Choroid plexus epithelial cell (primary cell): ENCODE measurements at places on chromosomes 12 and 14.

DNA sequence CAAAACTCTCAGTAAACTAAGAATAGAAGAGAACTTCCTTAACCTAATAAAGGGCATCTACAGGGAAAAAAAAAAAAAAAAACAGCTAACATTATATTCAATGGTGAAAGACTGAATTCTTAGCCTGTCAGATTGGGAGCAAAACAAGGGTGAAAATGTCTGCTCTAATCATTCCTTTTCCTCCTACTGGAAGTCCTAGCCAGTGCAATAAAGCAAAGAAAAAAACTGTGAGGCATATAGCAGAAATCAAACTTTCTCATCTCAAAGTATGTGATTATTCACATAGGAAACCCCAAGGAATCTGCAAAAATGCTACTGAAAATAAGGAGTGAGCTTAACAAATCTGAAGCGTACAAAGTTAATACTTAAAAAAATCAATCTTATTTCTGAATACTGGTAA lies 170.7 kb downstream of the NUAK1 start:
- peak; percentile 20 for DNase-seq

DNA sequence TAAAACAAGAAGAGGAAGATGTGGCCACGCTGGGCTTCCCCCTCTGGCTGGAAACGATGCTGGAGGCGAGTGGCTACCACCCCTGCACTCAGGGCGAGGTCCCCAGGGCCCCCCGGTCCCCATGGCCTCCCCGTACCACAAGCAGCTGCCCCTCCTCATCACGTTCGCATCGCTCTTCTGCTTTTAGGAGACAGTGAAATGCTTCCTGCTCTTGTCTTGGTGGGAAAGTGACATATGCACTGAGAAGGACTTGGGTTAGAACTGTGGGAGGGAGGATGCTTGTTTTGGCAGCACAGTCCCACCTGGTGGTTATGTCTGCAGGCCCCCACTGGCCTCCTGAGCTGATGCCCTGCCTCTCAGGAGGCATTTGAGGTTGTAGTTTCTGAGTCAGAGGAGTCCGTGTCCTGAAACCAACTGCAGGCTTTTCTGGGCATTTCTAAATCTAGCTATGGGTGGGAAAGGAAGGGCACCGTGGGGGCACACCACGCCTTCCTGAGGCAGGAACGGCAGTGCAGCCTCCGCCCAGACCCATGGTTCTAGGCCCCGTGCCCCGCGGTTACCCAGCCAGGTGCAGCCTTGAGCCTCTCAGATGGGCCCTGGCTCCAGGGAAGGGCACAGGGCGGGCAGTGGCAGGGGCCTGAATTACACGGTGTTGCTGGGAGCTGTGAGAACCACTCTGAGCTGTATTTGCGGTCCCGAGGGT lies 139.3 kb downstream of the ADGRD1 start:
- DNase-seq, result no peak

GRCh38 chr14:76876076-76876475 lies 49.9 kb downstream of the LRRC74A start:
- peak; percentile 87 for DNase-seq

GRCh38 chr12:57138526-57139272 lies 8.7 kb downstream of the LRP1-AS start:
- no peak for DNase-seq

GRCh38 chr14:99287269-99287942 lies 15.4 kb upstream of the BCL11B start:
- no peak for DNase-seq

DNA sequence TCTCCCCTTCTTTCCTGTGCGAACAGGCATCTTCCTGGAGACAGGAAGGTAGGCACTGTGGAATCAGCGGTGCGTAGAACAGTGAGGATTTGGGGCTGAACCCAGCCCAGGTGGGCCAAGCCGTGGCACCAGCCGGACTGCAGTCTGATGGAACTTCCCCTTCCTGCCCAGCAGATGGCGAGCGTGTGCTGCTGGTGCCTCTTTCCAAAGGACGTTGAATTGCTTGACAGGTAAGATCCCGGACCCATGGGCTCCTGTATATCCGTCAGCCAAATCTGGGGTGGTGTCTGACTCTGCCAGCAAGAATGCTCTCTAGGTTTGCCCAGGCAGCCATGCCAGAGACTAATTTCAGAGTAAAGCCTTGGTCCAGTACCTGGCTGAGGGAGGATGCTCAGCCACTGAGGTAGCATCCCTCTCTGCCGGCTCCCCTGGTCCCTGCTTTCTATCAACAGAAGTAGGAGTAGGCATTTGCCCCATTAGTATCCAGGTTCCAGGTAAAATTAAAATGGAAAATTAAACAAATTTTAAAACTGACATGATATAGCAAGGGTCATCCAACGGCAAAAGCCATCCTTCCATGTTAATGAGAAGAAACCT lies 21.1 kb upstream of the KCNA5 start:
- DNase-seq, result peak; percentile 57

- DNase-seq, result peak; percentile 90
Observed at GRCh38 chr12:49776413-49776812, 35.1 kb downstream of the TMBIM6 start.

DNA sequence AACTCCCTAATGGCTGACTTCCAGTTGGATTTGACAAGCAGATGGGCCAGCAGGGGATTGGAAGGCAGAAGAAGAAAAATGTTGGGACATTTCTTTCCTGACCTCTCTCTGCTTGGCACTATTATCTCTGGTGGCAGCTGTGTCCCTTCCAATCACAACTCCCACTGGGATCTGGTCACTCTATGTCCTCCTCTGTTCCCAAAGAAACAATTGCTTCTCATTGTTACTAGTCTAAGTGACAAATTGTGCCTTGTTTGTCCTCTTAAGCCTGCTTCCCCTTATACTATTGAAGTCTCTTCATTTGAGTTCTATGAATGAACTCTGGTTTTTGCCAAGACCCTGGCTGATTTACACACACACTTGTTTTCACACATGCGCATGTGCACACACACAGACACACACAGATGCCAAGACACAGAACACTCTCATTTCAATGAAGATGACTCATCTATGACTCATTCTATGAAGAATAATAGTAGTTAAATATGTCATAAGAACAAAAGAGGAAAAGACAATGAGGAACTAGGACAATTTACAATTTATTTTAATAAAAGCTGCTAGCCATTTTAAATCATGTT lies 83.0 kb upstream of the FAR2 start:
- peak; percentile 76 for DNase-seq

- DNase-seq, result peak; percentile 1
Observed at GRCh38 chr12:18192119-18192518, 69.2 kb upstream of the PIK3C2G start.

DNA sequence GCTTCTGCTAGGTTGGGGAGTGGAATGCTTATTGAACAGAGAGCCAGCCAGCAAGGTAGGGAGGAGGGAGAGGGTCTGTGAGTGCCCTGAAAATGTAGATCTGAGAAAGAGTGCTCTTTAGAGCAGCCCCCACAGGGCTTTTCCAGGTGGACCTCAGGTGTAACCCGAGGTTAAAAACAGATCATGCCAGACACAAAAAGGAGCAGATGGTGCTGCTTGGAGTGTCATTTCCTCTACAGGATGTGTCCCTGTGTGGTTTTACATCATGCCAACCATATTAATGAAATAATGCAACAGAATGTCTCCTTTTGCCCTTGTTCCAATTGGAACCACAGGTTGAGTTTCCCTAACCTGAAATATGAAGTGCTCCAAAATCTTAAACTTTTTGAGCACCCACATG lies 6.4 kb downstream of the SUSD6 start:
- DNase-seq, result no peak

DNA sequence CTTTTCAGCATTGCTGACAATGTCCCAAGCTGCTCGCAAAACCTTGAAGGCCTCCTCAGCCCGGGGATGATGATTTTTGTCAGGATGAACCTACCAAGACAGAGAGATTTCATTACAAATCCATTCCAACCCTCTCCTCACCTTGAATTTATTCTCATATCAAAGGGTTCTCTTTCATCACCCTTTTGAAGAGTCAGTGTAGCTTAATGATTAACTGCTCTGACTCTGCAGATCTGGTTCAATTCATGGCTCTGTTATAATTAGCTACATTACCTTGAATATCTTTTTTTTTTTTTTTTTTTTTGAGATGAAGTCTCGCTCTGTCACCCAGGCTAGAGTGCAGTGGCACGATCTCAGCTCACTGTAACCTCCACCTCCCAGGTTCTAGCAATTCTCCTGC lies 5.6 kb downstream of the ORMDL2 start:
- no peak for DNase-seq

DNA sequence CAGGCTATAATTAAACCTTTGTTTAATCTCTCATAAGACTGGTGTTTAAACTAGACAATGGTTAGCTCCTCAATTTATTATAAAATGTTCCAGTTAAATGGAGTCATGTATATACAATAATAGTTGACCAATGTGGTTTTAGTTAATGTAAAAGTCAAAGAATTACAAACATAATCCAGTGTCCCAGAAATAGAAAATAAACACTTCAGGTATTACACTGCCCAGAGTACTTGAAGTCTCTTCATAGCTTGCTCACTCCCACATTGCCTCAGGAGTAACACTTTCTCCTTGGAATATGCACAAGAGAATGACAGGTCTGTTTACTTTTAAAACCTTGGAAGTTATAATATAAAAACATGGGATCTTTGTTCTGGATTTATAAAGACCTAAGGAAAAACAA lies 60.5 kb downstream of the SLC38A1 start:
- DNase-seq, result no peak

- DNase-seq, result peak; percentile 33
Observed at GRCh38 chr12:71955970-71956369, 17.3 kb downstream of the TPH2 start.

DNA sequence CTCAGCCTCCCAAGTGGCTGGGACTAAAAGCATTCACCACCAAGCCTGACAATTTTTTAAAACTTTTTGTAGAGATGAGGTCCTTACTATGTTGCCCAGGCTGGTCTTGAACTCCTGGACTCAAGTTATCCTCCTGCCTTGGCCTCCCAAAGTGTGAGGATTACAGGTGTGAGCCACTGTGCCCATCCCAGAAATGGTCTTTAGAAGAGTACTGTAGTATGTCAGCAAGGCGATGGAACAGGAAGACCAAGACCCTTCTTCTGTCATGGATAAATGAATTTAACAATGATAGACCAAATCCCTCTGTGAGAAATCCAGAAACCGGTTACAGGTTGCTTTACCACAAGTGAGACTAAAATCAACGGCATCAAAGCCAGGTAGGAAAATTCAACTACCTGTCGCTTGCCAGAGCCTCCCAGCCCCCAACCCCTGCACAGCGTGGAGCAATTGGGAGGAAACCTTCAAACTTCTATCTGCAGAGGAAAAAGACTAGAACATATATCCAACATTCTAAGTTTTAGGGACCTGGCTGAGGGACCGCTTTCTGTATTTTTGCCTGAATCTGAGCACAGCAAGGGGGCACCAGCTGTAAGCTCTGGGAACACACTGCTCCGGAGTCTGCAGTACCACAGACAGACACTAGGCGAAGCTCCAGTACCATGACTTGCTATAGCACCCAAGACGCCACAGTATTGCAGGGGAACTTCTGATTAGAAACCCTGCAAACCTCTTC lies 51.3 kb downstream of the CPSF6 start:
- DNase-seq, result peak; percentile 94

GRCh38 chr12:58026897-58027891 lies 85.8 kb downstream of the ATP23 start:
- DNase-seq, result peak; percentile 47

DNA sequence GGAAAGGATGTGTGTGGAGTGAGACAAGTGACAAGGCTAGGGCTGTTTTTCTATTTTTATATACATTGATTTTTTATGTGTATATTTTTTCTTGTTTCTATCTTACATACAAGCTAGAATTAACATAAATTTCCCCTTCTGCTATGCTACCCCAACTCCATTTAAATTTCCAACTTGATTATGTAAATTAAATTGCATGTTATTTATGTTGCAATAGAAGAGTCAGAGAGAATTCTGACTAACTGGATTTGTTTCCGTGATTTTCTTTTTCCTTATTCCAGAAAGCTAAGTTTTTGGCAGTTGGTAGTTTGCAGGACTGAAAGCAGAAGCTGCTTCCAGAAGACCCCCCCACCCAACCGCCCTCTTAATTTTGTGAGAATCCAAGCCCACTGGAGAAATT lies 8.9 kb upstream of the YBX3 start:
- DNase-seq, result no peak

DNA sequence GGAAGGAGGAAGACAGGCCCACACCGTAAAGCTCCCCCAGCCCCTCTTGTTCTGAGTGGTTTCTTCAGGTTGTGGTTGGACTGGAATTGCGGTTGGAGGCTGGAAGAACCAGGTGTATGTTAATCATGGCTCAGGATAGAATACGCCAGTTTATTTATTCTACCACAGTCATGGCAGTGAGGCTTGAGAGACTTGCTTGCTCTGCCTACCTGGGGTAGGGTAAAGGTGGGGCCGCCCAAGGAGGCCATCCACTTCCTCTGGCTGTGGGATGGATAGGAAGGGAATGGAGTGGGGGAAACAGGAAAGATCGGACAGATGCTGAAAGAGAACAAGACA lies 8.1 kb downstream of the SHMT2 start:
- DNase-seq, result no peak

DNA sequence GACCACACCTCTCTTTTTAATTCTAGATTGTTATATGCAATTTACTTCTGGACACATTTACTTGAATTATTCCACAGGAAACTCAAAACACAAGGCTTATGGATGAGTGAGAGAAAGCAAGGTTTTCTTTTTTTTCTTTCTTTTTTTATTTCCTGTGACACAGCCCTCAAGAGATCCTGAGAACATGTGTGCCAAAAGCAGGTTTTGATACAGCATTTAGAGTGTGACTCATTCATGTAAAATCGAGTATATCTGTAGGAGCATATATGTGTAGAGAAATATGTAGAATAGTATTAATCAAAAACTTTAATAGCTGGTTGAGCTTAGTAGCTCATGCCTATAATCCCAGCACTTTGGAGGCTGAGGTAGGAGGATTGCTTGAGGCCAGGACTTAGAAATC lies 4.4 kb upstream of the MAX start:
- DNase-seq, result no peak

DNA sequence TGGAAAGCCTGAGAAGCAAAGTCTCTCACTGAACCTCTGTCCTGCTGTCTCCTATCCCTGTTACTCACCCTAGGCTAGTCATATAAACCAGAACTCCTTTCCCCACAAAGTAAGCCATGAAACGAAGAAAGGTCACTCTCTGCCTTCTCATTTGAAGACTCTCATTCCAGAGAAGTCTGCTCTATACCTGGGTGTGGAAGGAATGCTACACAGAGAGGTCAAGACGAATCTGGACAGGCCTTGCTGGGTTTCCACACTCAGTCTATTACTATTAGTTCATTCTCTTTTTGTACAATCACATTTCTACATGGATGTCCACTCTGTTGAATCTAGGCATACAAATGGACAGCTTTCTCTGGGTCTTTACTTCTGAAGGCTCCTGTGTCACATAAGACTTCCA lies 2.4 kb upstream of the AEBP2 start:
- DNase-seq, result no peak

- DNase-seq, result no peak
Observed at GRCh38 chr12:117030187-117030900, 68.9 kb downstream of the TESC start.

- DNase-seq, result peak; percentile 16
Observed at GRCh38 chr14:53850714-53851296, 105.8 kb downstream of the BMP4 start.

- DNase-seq, result no peak
Observed at GRCh38 chr12:112973011-112973735, 5.1 kb upstream of the OAS2 start.

GRCh38 chr14:20458031-20458789 lies 3.0 kb downstream of the PIP4P1 start:
- no peak for DNase-seq
